Stimulated activated CD4-positive, alpha-beta T cell treated with anti-CD3 and anti-CD28 coated beads, Interleukin-2, amount 100 ng/mL, for 24 hours (primary cell): ENCODE measurements at places on chromosomes 3 and 15.

GRCh38 chr3:136818191-136818768 is 646 bp upstream of the SLC35G2 start:
- DNase-seq, result peak; percentile 51

- no peak for DNase-seq
Observed at GRCh38 chr3:149621218-149622005, 36.4 kb downstream of the WWTR1 start.

DNA sequence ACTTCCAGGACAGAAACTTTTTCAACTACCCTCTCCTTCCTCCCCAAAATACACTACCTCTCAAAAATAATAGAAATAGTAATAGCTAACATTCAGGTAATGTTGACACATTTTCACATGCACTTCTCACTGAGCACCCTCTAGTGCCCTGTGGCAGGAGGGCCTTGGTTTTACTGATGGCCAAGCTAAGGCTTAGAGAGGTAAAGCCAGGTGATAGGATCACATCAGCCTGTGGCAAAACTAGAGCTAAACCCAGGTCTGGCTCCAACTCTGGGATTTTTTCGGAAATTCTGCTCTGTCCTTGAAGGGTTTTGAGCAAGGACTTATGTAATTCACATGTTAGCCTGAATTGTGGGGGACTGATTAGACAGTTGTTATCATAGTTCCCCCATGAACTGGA is 922 bp upstream of the TAMM41 start:
- DNase-seq, result peak; percentile 30

GRCh38 chr3:13193320-13194284 is 120.4 kb upstream of the IQSEC1 start:
- no peak for DNase-seq

DNA sequence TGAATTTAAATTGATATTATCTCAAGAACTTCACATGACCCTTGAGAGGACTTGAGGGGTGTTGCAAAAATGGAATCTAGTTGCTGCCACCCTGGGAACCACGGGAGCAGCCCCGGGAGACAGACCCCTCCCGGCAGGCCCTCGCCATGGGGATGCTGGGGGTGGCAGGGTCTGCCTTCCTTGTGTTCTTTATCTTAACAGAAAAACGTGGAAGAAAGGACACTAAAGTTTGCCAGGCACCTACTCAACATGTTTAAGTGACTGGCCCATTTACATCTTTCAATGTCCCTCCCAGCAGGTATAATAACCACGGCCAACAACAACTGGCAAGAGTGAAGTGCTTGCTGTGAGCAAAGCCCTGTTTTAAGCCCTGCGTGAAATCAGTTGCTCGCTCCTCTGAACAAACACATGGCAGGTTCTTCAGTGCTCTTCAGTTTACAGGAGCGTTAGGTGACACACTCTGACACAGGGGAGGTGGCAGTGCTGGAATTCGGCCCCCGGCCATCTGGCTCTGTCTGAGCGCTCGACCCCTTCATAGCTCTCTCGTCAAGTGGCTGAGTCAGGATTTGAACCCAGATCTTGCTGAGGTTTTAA is 112.5 kb downstream of the ASB7 start:
- DNase-seq, result no peak

GRCh38 chr3:195441476-195441991 is 1.3 kb downstream of the ACAP2 start:
- no peak for DNase-seq

GRCh38 chr3:29936054-29936453 is 655.2 kb downstream of the RBMS3 start:
- DNase-seq, result peak; percentile 3

- DNase-seq, result no peak
Observed at GRCh38 chr3:194906229-194906629, 220.5 kb downstream of the FAM43A start.

DNA sequence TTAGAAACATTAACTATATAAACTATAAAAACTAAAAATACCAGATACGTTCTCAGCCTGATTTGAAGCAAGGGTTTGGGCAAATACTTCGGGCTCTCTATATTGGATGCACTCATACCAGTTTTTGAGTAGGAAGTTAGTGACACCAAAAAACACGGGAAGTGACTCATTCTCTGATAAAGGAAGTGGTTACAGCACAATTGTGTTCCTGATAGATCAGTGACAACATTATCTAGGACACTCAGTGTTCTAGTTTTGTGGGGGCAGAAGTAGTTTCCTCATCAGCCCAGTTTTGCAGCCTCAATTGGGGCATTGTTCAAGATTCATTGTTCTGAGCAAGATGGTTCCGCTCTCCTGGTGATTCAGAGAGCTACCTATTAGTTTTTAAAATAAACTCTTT is 469.6 kb upstream of the DPPA4 start:
- DNase-seq, result peak; percentile 7

DNA sequence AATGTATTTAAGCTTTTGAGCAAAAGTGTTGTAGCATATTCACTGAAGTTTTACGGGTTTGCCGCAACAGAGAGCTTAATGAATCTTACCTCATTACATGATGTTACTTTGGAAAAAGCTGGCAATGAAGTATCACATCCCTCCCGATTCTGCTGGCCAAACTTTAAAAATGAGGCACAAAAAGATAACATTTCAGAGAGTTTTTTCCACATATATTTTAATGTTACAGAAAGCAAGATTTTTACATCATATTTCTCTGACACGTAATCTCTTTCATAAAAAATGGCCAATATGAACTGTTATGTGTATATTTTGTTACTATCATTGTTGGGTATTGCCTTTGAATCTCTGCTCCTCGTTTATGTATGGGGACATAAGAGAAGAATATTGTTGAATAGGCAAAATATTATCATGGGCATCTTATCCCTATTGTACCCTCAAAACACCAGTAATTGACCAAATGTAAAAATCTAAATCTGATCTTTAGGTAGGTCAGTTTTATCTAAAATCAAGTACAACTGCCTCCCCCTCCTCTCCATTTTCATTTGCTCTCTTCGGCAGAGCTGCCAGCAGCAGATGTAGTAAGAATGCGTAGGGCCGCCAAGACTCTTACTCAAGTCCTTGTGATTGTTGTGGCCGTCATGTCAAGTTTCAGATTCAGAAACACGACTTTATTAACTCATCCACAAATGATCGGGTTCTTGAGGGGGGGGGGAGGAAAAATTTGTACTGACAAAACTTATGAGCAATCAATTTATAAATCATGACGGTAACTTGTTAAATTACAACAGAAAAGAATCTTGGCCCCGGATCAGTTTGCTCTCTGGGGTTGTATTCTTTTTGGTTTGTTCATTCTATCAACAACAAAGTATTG is 106.7 kb upstream of the THRB start:
- no peak for DNase-seq

DNA sequence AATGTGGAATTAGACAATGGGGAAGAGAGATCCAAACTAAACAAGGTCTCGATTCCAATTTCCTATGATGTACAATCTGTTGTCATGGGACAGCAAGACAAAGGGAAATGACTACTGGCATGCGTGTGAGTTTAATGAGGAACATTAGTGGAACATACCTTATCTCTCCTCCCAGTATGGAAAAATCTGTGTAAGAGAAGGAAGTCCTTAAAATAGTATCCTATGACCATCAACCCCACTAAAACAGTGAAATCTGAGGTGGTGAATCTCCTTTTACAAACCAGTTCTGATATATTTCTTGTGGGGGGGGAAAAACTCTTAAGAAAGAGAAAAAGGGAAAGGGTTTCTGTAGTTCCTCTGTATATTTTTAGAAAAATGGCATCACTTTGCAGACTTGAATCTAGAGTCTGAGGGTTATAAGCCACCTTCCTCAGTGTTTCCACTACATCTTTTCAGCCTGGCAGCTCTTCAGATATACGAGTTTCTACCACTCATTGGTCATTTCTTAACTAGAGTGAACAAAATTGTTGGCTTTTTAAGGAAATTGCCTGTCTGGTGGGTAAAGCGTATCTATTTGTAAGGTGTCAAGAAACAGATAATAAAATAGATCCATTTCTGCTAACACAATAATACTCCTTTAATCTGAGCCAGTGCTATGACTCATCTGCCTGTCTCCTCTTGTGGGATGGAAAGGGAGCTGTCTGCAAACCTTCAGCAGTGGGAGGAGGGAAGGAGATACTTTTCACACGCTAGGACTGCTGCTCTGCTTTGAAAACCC is 3.0 kb upstream of the TNFAIP8L3 start:
- no peak for DNase-seq

DNA sequence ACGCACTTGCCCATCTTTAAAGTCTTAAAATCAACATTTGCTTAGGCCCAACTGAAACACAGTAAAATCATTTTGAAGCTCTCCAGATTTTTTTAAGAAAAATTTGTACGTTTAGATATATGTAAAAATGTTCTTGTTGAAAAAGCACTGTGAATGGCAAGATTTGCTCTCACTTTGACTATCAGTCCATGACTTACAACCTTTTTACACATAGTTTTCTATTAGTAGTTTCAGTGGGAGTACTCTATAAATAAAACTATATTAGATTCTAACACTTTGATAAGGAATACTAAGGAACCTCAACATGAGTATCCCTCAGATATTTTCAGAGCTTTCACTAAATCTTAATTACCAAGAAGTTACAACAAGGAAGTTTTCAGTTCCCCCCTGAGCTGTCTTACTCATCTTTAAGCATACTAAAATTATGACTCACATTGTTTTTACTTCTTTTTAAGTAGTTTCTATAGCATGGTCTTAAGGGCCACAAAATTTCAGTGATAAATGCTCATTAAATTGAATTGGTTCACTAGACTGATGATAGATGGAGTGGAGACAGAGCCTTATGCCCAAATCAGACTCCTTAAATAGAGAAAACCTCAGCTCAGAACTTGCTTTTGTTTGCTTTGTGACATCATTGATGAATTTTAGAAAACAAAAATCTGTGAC is 31.6 kb upstream of the RAP2B start:
- no peak for DNase-seq

GRCh38 chr3:11944052-11944673 is 60.0 kb upstream of the SYN2 start:
- no peak for DNase-seq

DNA sequence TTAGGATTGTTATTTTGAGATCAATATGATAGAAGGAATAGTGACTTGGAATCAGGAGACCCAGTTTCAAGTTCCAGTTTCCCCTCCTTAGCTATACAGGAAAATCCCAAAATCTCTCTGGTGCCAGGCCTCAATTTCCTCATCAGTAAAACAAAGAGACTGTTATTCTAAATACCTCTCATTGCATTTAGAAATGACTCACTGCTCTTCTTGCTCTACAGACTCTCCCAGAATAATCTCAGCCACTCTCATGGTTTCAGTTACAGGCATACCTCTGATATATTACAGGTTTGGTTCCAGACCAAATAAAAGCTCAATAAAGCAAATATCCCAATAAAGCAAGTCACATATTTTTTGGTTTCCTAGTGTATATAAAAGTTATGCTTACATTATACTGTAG is 28.3 kb downstream of the IMPG2 start:
- DNase-seq, result no peak

DNA sequence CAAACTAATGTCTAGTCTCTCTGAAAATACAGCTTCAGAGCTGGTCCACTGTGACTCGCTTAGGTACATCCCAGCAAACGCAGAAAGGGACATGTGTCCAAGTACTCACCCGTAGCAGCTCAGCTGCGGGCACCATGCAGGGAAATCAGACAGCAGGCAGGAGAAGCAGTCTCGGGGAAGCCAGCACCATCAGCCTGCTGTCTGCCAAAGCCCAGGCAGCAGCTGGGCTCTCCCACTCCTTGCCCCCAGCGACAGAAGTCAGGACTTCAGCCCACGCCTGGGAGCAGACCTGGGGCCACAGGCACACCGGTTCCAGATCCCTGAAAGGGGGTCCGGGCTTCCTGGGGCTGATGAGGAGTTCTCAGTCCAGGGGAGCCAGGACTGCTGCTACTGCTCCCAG is 34.9 kb downstream of the SEMA5B start:
- no peak for DNase-seq

DNA sequence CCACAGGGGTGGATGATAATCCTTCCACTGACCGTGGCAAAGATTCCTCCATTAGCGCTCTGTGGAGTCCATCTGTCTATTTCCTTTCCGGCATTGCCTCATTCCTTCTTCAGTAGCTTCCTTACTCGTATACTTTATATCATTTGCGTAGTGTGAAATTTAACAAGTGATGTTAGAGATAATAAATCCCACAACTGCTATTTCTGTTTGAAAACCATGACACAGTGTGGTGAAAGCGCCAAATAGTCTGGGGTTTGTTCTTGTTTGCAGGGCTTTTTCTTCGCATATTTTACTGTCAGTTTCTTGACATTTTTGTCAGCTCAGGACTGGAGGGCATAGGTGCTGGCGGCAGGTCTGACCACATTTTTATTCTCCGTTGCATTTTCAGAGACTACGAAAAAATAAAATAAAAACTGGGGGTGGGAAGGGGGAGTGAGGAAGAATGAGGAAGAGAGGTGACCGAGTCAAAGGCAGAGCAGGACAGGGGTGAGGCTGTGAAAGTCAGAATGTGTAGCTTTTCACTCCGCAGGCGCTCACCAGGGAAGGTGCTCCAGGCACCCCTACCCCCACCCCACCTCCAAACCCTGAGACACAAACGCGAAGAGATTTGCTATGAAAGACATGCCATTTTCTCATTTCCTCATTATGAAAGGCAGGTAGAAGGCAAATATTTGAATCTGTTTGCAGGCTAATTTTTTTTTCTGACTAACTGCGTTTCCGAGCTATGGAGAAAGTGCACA is 965.0 kb downstream of the MCTP2 start:
- DNase-seq, result no peak

- DNase-seq, result peak; percentile 6
Observed at GRCh38 chr3:150975992-150976368, 3.5 kb upstream of the CLRN1 start.

DNA sequence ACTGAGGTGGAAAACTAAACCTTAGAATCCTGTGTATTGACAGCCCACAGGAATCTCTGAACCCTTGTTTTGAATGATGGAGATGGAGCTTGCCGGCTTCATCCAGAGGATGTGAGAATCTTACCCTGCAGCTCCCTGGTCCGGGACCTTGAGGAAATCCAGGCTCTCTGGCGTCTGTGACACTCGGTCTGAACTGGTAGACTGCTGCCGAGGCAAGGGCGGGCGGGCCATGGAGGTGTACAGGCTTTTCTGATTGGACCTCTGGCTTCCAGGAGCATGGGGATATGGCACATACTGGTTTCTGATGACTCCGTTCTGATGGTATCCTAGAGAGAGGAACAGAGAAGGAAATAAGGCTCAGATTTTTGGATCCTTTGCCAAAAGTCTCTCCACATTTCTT is 48.5 kb downstream of the CCNB2 start:
- no peak for DNase-seq

DNA sequence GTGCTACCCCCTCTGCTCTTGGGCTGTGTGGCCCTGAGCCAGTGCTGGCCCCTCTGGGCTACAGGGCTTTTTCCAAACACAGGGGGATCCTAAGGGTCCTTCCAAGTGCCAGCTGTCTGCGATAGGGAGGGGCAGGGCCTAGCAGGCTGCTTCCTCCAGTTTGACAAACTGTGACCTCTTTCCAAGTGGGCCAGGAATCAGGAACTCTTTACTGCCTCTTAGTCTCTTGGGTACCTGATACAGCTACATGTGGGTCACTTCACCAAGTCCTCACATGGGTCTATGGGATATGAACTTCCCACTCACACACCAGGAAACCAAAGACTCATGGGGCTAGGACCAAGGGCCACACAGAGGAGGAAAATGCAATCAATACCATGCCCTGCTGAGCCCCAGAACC is 25.4 kb downstream of the SEC61A1 start:
- DNase-seq, result no peak
